ENCODE measurements at places on chromosomes 5 and 9.
A peak's percentile ranks its signal among the peaks of the same experiment; 100 is the strongest.

DNA sequence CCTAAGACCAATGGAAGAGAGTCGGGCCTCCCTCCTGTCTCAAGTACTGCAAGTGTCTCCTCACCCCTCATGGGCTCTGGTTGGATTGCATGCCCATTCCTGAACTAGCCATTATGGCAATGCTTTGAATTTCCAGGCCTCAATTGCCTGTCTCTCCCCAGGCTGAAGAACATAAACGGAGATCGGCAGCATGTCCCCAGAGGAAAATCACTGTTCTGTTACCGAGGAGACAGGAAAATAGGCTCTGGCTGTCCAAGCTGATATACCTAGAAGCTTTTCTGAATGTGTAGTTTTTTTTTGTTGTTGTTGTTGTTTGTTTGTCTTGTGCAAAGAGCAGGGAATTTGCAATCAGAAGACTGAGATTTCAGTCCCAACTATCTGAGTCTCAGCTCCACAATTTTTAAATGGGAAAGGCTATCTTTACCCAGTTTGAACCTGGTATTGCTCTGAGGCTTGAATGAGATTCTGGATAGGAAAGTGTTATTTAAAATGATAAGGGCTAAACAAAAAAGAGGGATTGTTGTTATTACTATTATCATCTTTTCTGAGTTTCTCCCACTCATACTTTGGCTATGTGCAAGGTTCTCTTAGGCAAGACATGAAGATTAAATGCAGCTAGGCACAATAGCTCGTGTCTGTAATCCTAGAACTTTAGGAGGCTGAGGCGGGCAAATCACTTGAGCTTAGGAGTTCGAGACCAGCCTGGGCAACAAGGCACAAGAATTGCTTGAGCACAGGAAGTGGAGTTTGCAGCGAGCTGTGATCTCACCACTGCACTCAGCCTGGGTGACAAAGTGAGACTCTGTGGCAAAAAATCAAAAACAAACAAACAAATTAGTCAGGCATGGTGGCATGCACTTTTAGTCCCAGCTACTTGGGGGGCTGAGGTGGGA lies 77.2 kb upstream of the KLF9 start:
- no peak for DNase-seq

DNA sequence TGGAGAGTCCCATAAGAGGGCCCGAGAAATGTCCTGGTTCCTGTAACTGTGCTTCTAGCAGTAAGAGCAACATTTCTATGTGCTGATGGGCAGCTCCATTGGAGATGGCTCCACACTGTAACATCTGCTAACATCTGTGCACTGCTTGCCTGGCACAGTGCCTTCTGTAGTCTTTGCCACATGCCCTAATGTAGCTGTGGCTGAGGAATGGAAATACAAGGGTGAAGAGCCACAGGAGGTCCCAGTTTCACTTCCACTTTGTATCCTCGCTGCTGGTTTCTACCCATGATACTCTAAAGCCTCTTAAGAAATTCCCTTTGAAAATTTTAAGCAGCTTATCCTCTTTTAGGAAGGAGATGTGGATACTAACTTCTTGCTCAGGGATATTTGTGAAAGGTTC lies 97.4 kb downstream of the HOMER1 start:
- DNase-seq: no peak

DNA sequence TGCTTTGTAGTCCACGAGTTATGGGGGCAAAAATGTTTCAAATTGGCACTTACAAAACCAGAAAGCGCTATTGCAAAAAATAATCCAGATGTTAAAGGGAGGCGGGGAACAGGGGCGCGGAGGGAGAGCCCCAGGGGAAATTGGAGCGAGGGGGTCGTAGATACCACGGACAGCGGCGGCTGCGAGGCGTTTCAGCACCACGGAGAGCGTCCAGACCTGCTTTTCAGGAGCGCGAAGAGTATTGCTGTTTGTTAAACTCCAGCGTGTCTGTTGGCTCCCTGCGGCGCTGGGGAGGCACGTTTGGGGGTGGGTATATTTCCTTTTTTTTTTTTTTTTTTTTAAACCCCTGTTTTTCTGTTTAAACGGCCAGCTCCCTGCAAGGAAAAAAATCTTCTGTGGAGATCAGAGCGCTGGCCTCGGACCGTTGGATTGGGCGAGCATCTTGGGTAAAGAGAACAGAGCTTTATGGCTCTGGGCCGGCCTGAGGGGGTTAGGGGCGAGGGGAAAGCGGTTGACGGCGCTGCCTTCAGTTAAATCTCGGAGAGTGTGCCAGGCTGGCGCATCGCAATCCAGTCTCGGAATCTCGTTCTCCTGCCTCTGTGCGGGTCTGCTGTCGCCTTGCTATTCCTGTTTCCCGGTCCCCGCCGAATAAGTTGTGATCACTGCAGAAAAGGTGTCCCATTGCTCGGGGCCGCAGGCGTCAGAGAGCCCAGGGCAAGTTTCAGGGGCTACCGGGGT lies at the start of gene GLRA1:
Gene GLRA1, minus strand, starts transcription at position 288 of the 738 bp plus-strand sequence. CDS start 302 bp downstream, outside the sequence.
- DNase-seq: peak; percentile 29

DNA sequence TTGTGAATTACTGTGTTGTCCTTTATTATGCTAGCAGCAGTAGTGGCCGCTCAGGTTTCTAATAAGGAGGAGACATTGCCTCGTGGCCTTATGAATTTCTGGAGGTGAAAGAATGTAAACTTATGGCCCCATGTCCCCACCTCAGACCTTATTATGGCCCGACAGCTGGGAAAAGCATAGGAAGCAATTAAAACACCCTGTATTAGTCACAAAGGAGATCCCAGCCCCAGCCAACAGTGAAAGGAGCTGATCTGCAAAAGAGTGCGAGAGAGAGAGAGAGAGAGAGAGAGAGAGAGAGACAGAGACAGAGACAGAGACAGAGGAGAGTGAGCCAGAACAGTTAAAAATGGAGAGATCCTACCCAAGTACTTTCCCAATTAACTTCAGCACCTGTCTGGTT lies 269.3 kb downstream of the DMRT2 start:
- DNase-seq: no peak

GRCh38 chr5:74519161-74519571 lies 121.4 kb downstream of the ENC1 start:
- no peak for DNase-seq

- DNase-seq: no peak
Measured at GRCh38 chr5:54822324-54822687, 163.1 kb downstream of the ESM1 start.

GRCh38 chr9:37555786-37556185 lies 20.4 kb downstream of the FBXO10 start:
- no peak for DNase-seq

DNA sequence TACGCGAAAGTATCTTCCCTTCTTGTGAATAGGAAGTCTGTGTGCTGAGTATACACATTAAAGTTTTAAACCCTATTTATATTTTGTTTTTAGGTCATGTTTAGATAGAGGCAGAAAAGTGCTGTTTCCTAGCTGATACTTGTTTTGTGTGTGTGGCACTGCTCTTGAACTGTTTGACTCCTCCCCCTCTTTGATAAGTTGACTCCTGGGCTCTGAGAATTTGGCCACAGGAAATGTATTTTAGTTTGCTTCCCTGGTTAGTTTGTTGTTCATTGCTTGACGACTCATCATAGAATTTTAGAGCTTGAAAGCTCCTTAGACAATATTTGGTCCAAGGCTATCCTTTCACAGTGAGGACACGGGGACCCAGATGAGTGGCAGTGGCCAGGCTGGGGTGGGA lies 2.0 kb upstream of the CDC14B start:
- DNase-seq: no peak

DNA sequence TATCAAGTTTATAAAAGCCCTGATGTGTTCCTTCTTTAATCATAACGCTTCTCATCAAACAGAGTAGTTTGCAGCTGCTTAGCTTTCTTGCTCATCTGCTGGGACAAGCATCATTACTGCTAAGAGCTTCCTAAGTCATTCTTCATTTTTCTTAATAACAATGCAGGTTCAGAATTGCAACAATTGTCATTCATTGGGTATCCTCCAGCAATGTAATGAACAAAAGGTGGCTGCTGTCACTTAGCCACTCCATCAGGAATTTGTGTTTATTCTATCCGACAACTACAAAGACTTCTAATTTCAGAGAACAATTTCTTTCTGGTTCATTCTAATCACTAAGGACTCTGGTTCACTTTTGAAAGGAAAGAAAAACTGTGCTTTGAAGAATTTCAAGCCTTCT lies 836.7 kb upstream of the CDH10 start:
- DNase-seq: no peak

DNA sequence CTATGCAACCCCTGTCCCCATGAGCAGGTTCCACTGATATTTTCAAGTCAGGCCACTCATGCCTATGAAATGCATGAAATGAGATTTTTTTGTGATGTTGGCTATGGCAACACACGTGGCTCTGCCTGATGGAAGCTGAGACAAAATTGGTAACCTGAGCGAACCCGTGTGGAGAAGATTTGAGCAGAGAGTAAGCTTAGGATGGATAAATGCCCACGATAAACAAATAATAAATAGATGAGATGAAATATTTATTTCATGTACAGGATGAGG lies 153.4 kb upstream of the IER5L start:
- no peak for DNase-seq

DNA sequence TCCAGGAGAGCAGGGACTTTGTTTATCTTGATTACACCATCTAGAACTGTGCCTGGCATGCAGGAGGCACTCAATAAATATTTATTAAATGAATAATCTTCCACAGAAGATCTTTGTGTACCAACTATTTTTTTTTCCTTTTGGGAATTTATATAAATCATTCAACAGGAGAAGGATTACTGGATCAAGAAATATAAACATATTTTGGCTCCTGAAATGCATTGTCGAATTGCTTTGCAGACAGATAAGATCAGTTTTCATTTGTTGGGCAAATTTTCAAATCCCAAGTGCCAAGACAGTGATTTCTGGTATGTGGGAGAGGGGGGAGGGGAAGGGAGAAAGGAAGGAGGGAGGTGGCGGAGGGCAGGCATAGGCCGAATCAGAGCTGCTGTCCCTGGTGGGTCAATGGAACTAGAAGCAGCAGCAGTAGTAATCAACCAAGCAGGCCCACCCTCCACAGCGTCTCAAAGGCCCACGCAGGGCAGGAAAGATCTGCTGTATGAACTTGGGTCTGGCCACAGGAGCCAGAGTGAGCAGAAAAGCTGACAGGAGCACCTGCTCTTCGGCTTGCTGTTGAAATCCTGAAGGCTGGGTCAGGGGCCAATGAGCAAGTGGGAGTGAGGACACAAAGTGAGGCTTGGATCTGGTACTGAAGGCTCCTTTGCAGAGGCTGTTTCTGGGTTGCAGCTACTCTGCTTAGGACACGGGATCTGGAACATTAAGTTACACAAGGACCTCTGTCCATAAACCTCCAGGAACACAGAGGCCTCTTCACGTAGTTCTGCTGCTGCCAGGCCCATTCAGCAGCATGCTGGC lies 15.8 kb upstream of the TRAF1 start:
- no peak for DNase-seq

- no peak for DNase-seq
Measured at GRCh38 chr9:114501796-114502682, 3.2 kb downstream of the WHRN start.

GRCh38 chr9:23784962-23785361 lies 41.1 kb downstream of the ELAVL2 start:
- no peak for DNase-seq

DNA sequence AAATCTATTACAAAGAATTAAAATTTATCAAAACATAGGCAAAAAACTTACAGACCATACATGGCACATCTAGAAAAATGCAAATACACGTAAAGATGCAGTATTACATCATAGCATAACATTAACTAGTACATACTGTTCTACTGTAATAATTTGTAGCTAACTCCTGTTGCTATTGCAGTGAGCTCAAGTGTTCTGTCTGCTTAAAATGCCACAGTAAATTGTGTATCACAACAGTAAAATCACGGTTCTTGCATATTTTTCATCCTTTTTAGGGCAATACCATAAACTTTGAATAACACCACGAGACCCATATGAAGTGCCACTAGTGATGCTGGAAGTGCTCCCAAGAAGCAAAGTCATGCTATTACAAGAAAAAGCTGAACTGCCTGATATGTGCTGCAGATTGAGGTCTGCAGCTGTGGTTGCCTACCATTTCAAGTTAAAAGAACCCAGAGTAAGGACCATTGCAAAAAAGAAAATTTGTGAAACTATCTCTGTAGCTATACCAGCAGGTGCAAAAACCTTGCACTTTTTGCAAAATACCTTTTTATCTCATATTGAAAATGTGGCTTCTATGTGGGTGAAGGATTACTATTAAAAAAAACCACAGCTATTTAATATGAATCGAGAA lies 14.2 kb downstream of the HOMER1 start:
- DNase-seq: no peak

All from activated effector memory CD4-positive, alpha-beta T cell treated with Interleukin-2 at 50 U/mL for 16 hours (primary cell).